Stimulated activated effector memory CD8-positive, alpha-beta T cell treated with anti-CD3 and anti-CD28 coated beads, Interleukin-12 subunit alpha, Interleukin-12 subunit beta, amount 100 ng/mL, for 72 hours (primary cell): ENCODE measurements at places on chromosomes 4 and X.

GRCh38 chr4:88223516-88223915 lies 60.8 kb downstream of the PPM1K start:
- DNase-seq, result no peak

DNA sequence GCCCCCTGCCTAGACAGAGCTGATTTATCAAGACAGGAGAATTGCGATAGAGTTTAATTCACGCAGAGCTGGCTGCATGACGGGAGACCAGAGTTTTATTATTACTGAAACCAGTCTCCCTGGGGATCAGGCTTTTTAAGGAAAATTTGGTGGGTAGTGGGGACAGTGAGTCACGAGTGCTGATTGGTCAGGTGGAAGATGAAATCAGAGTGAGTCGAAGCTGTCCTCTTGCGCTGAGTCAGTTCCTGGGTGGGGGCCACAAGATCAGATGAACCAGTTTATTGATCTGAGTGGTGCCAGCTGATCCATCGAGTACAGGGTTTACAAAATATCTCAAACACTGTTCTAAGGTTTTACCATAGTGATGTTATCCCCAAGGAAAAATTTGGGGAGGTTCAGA lies 36.6 kb downstream of the MYOZ2 start:
- DNase-seq, result no peak

DNA sequence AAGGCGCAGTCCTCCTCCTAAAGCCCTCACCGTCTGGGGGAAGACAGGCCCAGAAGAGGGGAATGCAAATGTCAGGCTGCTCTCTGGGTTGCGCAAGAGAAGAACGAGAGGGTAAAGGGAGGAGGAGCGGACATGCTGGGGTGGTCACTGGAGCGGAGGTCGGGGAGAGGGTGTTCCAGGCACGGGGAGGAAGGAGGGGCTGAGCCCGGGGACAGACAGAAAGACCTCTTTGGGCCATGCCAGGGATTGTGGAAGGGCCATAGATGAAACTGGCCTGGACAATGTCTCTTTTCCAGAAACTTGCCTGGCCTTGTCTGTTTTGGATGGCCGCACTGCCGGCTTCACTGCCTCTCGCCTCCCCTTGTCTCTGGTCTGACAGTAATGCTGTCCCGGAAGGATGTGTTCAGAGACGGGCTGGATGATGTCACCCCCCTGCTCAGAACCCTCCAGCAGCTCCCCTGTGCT lies 121.0 kb downstream of the SORCS2 start:
- DNase-seq, result no peak

DNA sequence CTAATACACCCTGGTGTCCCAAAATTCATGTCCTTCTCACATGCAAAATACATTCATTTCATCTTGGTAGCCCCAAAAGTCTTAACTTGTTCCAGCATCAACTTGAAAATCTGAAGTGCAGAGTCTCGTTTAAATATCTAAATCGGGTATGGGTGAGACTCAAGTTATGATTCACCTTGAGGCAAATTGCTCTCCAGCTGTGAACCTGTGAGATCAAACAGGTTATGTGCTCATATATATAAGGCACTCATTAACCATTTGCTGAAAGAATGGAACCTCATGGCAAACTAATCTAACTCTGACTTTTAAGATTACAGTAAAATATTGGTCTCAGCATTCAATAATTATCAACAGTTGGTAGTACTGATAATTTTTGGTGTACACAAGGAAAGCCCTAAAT lies 55.5 kb downstream of the PDLIM5 start:
- DNase-seq, result no peak

DNA sequence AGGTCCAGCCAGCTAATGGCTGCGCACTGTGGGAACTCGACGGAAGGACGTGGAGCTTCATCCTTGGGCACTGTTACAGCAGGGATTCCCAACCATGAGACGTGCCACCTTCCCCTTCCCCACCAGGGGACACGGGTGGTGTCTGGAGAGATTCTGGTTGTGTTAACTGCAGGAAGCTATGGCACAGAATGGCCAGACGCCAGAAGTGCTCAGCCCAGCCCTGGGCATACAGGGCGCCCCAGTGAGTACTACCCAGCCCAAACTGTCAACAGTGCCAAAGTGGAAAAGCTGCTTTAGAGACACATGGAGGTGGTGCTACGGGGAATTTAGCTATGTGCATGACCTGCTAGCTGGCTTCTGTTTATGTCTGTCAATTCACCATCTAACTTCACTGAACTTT lies 32.8 kb downstream of the ACOX3 start:
- DNase-seq, result no peak

DNA sequence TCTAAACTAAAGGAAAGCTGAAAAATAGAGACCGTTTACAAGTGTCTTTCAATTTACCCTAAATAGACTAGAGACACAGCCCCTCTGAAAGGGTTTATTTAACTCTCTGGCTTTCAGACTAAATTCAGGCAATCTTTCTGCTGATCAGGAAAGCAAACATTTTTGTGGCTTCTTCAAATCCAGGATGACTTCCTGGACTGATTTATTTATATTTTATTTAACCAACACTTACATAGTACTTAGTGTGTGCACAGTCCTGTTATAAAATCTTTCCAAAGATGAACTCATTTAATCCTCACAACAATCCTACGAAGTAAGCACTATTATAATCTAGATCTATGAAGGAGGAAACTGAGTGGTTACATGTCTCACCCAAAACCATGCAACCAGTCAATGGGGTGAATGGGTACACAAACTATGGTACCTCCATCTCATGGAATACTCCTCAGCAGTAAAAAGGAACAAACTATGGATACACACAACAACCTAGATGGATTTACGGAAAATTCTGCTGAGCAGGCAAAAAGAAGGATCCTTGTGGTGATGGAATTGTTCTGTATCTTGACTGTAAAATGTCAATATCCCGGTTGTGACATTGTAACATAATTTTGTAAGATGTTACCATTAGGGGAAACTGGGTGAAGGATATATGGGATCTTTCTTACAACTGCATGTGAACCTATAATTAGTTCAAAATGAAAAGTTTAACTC lies 64.1 kb upstream of the MAMLD1 start:
- no peak for DNase-seq

GRCh38 chrX:136519069-136519468 lies 12.9 kb upstream of the VGLL1 start:
- DNase-seq, result no peak

DNA sequence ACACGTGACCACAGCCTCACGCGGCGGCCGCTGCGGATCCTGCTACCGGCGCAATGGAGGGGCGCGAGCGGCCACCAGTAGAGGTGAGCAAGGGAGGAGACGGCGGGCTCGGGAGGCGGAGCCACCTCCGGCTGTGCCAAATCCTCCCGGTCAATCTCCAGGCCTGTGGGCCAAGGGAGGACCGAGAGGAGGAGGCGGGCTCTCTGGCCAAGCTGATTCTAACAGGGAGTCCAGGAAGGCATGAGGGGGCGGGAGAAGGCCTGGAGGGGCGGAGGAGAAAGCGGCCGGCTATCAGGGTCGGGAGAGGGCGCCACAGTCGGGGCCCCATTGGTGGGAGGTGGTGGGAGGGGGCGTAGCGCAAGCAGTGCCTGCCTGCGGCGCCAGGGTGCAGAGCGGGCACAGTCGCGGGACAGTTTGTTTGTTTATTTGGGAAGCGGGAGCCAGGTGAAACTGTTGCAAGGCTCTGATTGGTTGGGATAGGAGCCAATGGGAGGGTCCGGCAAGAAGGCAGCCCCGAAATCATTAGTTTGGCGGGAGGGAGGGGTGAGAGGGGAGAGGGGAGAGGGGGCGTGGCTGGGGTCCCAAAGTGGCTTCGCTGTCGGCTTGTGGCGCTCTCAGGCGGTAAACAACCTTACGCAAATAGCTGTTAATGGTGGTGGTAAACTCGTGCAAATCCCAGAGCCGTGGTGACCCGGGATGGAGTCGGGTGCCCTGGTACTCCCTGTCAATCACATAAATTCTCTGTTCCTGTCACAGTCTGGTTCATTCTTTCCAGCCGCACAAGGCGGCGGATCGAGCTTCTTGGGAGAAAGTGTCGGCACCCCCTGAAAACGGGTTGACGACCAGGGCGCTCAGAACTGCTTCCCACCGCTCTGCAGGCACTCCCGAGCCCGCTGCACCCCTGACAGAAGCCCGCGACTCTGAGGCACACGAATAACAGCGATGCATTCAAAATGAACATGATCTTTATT lies at the start of gene IRS4:
Gene IRS4, minus strand, starts transcription at position 55 of the 971 bp plus-strand sequence.
- no peak for DNase-seq

DNA sequence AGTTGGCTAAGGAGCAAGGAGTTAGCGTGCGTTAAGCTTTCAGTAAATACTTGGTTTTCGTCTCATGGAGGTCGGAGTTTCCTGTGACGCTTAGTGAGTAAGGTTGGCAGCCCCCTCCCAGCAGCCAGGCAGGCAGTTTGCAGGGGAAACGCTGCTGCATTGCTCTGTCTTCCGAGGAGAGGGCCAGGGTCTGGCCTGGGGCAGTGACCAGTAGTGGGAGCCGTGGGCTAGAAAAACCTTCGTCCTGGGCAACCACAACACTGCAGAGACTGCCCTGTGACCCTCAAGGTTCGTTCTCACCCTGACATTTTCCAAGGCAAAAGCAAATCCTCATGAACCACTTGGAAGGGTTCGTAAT lies 432 bp downstream of the TMEM175 start:
- DNase-seq, result no peak

- DNase-seq, result no peak
These were observed 38.2 kb upstream of the MTNR1A start for GRCh38 chr4:186593587-186593973.

DNA sequence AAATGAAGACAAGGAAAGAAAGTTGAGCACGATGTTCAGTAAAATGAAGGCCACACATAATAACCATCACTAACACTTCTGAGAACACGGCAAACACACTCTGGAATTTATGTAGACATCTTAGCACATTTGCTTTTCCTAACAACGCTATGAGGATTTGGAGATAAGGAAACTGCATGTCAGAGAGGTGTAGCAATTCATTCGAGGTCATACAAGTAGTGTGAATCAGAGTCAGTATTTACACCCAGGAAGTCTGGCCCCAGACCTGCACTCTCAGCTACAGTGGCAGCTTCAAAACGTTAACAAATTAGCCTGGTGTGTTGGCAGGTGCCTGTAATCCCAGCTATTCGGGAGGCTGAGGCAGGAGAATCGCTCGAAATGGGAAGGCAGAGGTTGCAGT lies 253.4 kb downstream of the PDGFC start:
- no peak for DNase-seq

GRCh38 chr4:185305979-185306442 lies 89.7 kb downstream of the LRP2BP start:
- DNase-seq, result no peak
